Stimulated activated CD8-positive, alpha-beta memory T cell treated with anti-CD3 and anti-CD28 coated beads, Interleukin-2, amount 100 ng/mL, for 1 hour (primary cell): ENCODE measurements at places on chromosomes 16 and 17.

DNA sequence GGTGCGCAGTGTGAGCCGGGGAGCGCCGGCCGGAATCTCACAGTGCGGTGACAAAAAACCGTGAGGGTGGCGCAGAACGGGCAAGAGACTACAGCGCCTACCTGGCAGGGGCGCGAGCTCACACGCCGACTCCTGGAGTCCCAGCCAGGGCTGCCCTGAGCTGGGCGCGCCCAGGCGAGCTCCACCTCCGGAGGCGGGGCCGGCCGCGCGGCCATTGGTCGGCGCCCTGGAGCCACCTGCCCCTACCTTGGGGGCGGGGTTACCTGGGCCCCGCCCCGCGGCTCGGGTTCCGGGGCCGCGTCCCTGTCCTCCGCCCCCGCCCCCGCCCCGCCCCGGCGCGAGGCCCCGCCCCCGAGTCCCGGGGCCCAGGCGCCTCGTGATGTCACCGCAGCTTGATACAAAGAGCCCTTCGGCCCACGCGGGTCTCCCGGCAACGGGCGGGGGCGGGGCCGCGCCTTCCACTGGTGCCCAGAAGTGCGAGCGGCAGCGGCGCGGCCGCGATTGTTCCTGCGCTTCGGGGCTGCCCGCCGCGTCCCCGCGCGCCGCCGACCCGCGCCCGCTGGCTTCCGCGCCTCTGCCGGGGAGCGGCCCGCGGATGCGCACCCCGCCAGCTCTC, 96.3 kb downstream of the RAB11FIP4 start:
- peak; percentile 93 for DNase-seq

DNA sequence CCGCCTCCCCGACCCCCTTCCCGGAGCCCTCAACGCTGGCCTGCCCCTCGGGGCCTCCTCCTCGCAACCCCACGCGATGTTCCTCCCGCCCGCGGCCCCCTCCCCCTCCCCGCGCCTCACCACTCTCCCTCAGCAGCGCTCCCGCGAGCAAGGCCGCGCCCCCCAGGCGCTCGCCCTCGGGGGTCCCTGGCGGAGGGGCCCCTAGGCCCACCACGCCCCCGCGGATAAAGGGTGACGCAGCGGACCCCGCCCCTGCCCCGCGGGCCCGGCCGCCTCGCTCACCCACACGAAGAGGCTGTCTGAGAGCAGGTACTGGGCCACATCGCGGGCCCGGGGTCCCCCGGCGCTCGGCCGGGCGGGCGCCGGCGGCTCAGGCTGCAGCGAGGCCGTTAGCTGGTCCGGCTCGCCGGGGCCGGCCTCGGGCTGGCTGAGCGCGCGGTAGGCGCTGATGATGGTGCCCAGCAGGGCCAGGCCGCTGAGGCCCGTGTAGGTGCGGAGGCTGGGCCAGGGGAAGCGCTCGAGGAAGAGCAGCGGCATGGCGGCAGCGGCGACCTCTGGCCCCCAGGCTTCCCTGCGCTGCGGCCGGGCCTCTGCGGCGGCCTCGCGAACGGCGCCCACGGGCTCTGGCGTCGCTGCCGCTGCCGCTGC, 430 bp downstream of the AMFR start:
- peak; percentile 4 for DNase-seq

- DNase-seq, result no peak
Measured at GRCh38 chr16:69494991-69495392, 70.6 kb downstream of the CYB5B start.

GRCh38 chr17:8947201-8947600, 18.3 kb downstream of the PIK3R5 start:
- DNase-seq, result no peak

- no peak for DNase-seq
Measured at GRCh38 chr16:70687102-70687511, 1.3 kb upstream of the MTSS2 start.

DNA sequence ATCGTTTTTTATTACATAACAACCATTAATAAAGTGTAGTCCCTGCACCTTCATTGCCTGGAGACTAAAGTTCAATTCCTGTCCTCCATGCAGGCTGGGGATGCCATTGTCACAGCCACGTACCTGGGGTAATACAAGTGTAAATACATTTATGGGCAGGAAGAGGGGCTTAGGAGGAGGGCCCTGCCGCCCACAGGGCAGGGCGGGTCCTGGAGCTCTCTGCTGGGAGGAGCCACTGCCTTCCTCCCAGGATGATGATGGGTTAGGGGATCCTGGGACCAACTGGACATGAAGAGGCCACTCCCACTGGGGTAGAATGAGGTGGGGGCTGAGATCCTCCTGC, 44.1 kb upstream of the SLC38A10 start:
- no peak for DNase-seq

GRCh38 chr17:67035131-67036083, 8.9 kb upstream of the CACNG1 start:
- DNase-seq, result no peak

- DNase-seq, result no peak
Measured at GRCh38 chr17:68910251-68910705, 44.9 kb downstream of the ABCA8 start.

DNA sequence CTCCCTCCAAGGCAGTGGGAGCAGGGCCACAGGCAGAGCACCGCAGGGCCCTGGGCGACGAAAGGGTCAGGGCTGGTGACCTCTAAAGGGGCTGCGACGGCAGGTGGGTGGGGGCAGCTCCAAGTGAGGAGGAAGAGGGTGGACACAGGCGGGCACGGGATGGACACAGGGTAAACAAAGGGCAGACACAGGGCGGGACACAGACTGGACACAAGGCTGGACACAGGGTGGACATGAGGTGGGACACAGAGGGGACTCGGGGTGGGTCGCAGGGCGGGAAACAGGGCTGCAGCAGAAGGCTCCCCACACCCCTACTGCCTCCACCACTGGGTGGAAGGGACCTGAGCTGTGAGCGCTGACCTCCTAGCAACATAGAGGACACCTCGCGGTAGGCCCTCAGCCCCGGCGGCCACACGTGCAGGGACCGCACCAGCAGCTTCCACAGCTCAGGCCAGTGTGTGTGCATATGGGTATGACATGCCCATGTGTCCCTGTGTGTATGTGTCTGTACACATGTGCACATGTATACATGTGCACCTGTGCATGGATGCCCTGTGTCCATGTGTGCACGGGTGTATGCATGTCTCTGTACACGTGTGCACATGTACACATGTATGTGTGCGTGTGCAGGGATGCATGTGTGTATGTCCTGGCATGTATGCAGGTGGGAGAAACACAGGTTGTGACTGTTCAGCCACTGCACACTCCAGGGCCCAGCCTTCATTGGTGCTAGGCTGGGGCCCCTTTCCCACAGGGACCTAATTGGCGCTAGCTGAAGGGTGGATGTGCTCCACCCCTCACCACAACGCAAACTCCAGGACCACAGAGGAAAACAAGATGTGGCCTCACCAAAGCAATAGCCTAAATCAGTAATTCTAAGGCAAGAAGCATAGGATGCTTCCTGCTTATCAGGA, 7.6 kb downstream of the LMF1 start:
- DNase-seq, result no peak

DNA sequence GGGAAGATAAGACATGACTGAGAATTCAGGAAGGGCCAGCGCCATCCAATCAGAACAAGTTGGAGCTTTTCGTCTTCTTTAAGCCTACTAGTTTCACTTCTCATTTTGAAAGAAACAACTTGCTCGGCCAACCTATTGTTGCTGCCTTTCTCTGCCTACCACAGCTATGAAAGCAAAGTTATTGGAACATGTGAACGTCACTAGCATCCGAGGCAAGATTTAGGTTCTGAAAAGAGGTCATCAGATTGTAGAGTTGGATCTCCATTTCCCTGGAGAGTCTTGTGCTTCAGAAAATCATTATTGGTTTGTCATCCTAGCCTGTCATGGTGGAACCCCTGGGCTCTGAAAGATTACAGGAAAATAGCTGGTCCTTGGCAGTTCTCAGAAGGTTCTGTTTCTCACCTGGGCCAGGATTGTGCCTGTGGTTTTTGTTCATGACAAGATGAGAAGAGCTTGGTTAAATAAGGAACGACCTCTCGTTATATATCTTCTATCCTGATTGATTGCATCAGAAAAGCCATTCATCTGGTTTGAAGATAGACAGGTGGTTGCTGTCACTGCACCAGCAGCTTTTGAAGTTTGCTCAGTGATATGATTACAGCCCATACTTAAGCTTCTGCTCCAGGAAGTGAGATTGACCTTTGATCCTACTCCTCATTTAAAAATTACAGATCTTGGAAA, 25.3 kb downstream of the CDH13 start:
- DNase-seq, result no peak

- DNase-seq, result no peak
Measured at GRCh38 chr16:89645122-89645521, 12.4 kb downstream of the CHMP1A start.

- DNase-seq, result no peak
Measured at GRCh38 chr16:19119564-19119963, 5.8 kb downstream of the ITPRIPL2 start.

DNA sequence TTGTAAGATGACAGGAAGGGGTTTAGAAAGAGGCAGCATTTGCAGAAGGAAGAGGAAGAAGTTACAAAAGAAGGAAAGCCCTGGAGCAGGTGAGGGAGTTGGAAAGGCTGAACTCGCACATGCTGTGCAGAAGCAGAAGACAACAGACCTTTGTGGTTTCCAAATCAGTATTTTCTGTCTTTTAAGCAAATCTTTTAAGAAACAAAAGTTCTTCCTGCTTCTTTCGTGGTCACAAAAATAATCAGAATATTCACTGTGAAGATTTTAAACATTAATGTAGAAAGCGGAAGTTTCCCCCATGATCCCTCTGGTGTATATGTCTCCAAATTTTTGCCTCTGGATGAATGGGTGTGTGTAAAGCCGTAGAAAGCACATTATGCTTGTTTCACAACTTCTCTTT, 25.8 kb downstream of the ZNRF1 start:
- DNase-seq, result no peak

- DNase-seq, result no peak
Measured at GRCh38 chr16:1541293-1542165, 8.1 kb downstream of the TMEM204 start.

DNA sequence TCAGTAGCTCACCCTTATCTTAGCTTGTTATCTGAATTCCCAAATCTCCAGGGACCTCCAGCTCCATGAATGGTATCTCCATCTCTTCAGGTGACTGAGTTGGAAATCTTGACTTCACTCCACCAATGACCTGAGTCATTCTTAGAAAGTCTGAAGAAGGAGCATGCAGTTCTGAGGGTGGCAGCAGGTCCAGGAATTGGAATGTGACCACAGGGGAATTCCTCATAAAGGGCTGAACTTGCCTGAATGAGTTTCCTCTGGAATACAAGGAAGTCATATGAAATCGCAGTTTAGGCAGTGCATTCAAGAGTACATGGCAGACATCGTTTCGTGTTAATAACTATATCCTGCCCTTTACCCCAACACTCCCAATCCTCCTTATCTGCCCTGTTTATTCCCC, 12.5 kb upstream of the PYY start:
- DNase-seq, result no peak

DNA sequence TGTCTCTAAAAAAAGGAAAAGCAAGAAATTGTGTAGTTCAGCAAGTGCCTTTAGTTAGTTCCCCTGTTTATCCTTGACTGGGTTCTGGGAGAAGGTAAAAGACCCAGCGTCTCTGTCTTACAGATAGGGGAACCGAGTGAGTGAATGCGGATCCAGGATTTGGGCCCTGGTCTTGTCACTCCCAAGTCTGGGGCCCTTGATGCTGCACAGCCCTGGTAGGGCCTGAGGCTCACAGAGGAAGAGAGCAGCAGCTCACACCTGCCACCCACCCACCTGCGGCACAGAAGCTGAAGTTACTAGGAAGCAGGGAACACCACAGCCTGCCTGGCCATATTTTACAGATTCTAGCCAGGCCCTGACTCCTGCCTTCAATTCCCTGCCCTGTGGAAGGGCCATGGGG, 22.2 kb downstream of the LASP1 start:
- no peak for DNase-seq

DNA sequence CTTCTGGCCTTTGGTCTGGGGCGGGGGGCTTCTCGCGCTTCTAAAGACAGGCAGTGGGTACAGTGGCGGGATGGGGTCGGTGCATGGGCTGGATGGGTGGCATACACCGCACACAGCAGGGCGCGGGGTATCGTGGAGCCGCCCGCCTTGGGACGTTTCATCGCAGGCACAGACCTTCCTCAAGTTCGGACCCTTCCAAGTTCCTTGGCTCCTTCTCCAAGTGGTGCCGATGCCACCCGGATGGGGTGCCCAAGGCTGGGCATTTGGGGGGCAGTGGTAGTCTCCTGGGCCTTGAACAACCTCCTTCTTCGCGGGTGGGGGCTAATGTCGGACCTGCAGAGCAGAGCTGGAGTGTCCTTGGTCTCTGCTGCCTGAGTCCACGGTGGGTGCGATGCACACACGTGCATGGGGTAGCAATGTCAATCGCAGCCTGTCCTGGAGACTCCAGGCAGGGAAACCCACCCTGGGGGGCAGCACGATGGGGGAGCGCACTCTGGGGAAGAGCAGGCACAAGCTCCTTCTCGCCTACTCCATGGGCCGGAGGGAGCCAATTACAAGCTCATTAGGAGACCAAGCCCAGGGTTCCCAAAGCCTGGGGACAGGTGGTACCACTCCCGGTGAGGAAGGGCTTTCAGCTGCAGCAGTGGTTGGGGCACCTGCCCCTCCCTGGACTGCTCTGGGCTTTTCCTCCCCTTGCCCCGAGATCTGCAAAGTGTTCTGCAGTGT, 686 bp upstream of the MTSS2 start:
- DNase-seq, result no peak

GRCh38 chr17:14580499-14580898, 279.6 kb downstream of the HS3ST3B1 start:
- no peak for DNase-seq

DNA sequence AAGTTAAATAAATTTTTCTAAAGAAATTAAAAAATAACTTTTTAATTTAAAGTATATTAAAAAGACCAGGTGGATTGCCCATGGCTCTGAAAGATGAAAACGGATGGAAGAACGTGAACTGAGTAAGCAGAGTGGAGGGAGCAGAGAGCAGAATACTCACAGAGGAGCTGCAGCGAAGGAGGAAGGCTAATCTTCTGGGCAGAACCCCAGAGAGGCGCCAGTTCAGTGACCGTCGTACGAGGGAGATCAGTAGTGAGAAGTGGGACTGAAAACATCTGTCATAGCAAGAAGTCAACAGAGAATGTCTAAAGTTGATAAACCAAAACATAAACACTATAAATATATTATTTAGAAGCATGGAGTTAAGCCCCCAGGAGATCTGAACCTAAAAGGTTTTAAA, 34.9 kb downstream of the UBE2G1 start:
- no peak for DNase-seq

DNA sequence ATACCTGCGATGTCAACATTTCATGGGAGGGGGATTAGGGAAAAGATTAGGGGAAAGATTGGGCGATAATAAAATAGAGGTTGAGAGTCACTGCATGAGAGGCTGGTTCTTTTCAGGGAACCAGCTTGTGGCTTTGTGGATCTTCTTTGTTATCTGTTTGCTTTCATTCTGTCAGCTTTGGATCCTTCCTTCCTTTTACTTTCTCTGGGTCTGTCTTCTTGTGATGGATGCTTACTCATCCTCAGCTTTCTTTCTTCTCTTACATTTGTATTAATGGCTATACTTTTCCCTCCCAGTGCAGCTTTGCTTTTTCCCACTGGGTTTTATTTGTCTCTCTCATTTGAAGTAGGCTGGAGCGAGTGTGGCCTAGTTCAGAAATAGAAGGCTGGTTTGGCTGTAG, 47.1 kb downstream of the RPTOR start:
- no peak for DNase-seq

- DNase-seq, result no peak
Measured at GRCh38 chr16:57609541-57610401, 18.7 kb upstream of the ADGRG1 start.
